SK-N-SH (cell line): ENCODE measurements at places on chromosomes 5 and 9.
A peak's percentile ranks its signal among the peaks of the same experiment; 100 is the strongest.

- no peak overlapping the region for H3K4me3 ChIP-seq
- H3K36me3 ChIP-seq, result no peaks in the 10 kb centered on the region
- DNase-seq, result no peak
- no peaks in the 10 kb centered on the region; the same call in 1 of the 2 replicates for H3K4me1 ChIP-seq
- H3K27ac ChIP-seq, result no peak overlapping the region
- H3K27me3 ChIP-seq, result peaks cover 12% of the 10 kb centered on the region; the same call in 1 of the 2 replicates
These were observed 62.2 kb downstream of the BOD1 start for GRCh38 chr5:173554038-173554955.

DNA sequence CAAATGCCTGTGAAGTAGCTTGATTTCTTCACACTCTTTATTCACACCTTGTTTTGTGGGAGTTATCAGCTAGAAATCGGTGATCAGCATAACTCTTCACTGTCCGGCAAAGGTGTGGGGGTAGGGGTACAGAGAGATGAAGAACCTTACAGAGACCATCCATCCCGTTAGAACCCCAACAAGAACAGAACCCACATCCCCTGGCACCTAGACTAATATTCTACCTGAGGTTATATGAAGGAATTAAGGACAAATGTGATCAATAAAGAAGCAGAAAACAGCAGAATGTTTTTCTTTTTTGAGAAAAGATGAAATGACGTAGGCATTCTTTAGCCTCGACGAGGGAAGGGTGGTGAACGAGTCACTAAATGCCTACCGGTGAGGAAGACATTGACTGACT, 44.7 kb downstream of the FANCC start:
- H3K4me1 ChIP-seq, result peaks cover 16% of the 10 kb centered on the region
- H3K27me3 ChIP-seq, result no peaks in the 10 kb centered on the region
- no peak for DNase-seq

DNA sequence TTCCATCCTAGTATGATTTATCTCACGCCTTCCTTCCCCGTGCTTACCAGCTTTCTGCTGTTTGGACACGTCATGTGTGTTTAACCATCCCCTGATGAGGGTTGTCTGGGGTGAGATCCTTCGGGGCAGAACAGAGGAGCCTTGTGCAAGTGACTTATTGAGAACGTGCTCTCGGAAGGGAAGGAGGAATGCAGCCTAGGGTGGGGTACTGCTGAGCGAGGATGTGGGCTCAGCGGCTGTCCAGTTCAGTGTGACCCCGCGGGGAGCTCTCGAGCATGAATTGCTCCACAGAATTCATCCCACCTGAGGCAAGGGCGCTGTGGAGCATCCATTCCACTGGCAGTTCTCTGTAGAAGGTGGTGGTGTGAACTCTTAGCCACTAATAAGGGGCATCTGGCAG, 4.0 kb downstream of the MYOZ3 start:
- H3K27ac ChIP-seq, result no peak overlapping the region
- no peak overlapping the region for H3K4me3 ChIP-seq
- H3K27me3 ChIP-seq, result no peaks in the 10 kb centered on the region
- no peak for DNase-seq

- H3K4me3 ChIP-seq, result no peak overlapping the region
- no peak overlapping the region for H3K27ac ChIP-seq
- peaks cover 4% of the 10 kb centered on the region for H3K36me3 ChIP-seq
- no peak for DNase-seq
These were observed 116.6 kb upstream of the DPYSL3 start for GRCh38 chr5:147626464-147626863.

DNA sequence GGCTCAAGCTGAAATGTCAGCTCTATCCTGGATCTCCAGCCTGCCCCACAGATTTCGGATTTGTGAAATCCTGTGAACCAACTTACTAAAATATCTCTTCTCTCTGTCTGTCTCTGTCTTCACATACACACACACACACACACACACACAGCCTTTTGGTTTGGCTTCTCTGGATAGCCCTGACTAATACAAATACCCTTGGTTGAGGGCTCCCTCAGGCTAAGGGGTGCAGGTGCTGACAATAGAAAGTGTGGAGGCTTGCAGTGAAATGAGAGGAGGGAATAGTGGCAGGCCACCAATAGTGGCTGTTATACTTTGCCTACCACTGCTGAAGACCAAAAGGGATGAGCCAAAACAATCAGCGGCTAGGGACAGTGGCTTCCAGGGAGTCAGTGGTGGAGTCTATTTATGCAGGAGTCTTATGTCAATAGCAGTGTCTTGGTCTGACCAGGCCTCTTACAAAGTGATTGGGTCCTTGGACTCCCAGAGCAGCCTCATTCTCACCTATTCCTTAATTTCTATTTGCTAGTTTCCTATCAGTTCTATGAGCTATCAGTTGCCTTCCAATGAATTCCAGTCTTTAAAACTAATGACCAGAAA, 93.2 kb upstream of the GAS1 start:
- H3K4me3 ChIP-seq, result no peak overlapping the region
- peak overlapping the region; percentile 28; the same call in 1 of the 2 replicates for H3K27ac ChIP-seq
- H3K27me3 ChIP-seq, result no peaks in the 10 kb centered on the region
- no peaks in the 10 kb centered on the region for H3K36me3 ChIP-seq

GRCh38 chr5:145949474-145949873, 13.1 kb downstream of the SH3RF2 start:
- H3K27me3 ChIP-seq, result no peaks in the 10 kb centered on the region
- H3K27ac ChIP-seq, result no peak overlapping the region
- H3K4me1 ChIP-seq, result peaks cover 3% of the 10 kb centered on the region; the same call in 1 of the 2 replicates
- no peak for DNase-seq

- H3K4me3 ChIP-seq, result no peak overlapping the region
- H3K36me3 ChIP-seq, result no peaks in the 10 kb centered on the region
- no peaks in the 10 kb centered on the region for H3K4me1 ChIP-seq
- no peak overlapping the region for H3K27ac ChIP-seq
- H3K27me3 ChIP-seq, result no peaks in the 10 kb centered on the region
These were observed 12.1 kb downstream of the SEMA5A start for GRCh38 chr5:9533562-9534364.

- DNase-seq, result peak; percentile 81
- H3K4me1 ChIP-seq, result peaks cover 3% of the 10 kb centered on the region
- H3K27me3 ChIP-seq, result no peaks in the 10 kb centered on the region
These were observed 448 bp upstream of the GPRIN1 start for GRCh38 chr5:176610435-176610773.

GRCh38 chr5:81717226-81717625, 33.7 kb downstream of the SSBP2 start:
- no peaks in the 10 kb centered on the region for H3K36me3 ChIP-seq
- no peak for DNase-seq
- no peak overlapping the region for H3K27ac ChIP-seq

DNA sequence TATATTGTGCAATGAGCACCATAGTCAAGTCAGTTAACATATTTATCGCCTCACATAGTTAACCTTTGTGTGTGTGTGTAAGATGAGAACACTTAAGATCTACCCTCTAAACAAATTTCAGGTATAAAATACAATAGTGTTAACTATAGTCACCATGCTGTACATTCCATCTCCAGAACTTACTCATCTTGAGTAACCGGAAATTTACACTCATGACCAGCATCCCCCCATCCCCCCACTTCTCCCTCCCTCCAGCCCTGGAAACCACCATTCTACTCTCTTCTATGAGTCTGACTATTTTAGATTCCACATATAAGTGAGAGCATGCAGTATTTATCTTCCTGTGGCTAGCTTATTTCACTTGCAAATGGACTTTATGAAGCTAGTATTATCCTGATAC, 40.3 kb downstream of the ZNF354A start:
- H3K4me3 ChIP-seq, result no peak overlapping the region
- no peaks in the 10 kb centered on the region for H3K36me3 ChIP-seq
- H3K4me1 ChIP-seq, result no peaks in the 10 kb centered on the region
- DNase-seq, result no peak
- H3K27ac ChIP-seq, result no peak overlapping the region
- H3K27me3 ChIP-seq, result no peaks in the 10 kb centered on the region

DNA sequence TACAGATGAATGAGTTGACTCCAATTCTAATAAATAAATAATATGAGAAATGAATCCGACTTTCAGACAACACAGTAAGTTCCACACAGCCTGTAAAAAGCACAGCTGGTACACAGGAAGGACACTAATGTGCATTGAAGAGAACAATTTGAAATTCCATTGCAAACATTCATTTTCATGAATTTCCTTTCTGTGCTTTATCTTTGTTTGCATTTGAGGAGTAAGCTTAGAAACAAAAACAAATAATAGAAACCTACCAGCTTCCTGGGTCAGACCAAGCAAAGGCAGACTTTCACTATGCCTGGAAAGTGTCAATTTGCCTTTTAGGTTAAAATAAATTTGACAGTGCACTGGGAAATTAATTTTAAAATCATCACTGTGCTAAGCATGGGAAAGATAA, 143.8 kb upstream of the VLDLR start:
- H3K36me3 ChIP-seq, result no peaks in the 10 kb centered on the region
- no peaks in the 10 kb centered on the region for H3K27me3 ChIP-seq
- H3K4me1 ChIP-seq, result no peaks in the 10 kb centered on the region

GRCh38 chr5:97919719-97920118, 736.7 kb upstream of the RIOK2 start:
- no peaks in the 10 kb centered on the region for H3K27me3 ChIP-seq
- no peak overlapping the region for H3K27ac ChIP-seq
- DNase-seq, result no peak
- peaks cover 4% of the 10 kb centered on the region for H3K36me3 ChIP-seq

DNA sequence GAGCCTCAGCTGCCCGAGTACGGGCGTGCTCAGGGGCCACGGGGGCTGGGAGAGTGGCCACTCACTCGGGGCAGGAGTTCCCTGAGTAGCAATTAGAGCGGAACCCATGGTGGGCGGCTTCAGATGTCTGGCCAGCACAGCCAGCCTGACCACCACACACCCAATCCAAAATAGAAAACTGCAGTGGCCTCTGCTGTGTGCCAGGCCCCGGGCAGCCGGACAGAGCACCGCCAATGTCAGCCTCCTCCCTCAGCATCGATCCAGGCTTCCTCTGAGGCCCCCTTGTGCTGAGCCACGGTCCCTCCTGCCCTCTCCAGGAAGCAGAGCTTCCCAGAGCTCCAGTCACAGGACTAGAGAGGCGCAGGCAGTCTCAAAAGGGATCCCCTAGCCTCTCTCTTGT, 2.7 kb downstream of the ADAMTS2 start:
- no peaks in the 10 kb centered on the region for H3K27me3 ChIP-seq
- peaks cover 64% of the 10 kb centered on the region; the same call in 1 of the 2 replicates for H3K4me1 ChIP-seq
- peak; percentile 78 for DNase-seq

- H3K4me1 ChIP-seq, result peaks cover 11% of the 10 kb centered on the region
- H3K36me3 ChIP-seq, result peaks cover 74% of the 10 kb centered on the region
- no peak overlapping the region for H3K4me3 ChIP-seq
- H3K27me3 ChIP-seq, result no peaks in the 10 kb centered on the region
These were observed 22.0 kb downstream of the OTULIN start for GRCh38 chr5:14686517-14686916.

DNA sequence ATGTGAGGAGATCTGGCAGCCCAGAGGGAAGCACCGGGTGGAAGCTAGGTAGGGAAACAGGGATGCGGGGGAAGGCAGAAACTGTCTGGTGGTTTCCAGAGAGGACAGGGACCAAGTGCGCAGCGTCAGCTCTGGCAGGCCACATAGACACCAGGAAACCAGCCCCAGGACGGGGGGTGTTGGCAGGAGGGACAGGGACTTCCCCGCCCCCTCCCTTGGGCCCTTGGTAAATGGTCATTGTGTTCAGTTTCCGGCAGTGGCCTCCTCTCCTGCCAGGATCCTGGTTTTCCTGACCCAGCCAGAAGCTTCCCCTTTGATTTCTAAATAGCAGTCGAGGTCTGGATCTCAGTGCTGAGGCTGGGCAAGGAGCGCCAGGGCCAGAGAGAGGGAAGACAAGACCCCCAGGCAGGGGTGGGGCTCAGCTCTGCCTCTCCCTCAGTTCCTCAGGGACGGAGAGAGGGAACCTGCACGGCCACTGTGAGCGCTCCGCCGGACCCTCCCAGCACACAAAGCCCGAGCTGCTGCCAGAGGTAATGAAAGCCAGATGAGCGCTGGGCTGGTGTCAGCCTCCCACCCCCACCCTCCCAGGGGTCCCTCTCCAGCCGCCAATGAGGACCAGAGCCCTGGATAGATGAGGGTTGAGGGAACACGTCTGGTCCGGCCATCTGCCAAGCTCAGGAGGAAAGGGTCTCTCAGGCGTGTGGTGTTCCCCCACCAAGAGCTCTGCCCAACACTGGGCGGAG, 1.8 kb downstream of the RALGDS start:
- H3K27me3 ChIP-seq, result no peaks in the 10 kb centered on the region
- H3K4me1 ChIP-seq, result peaks cover 79% of the 10 kb centered on the region
- peak overlapping the region; percentile 99 for H3K27ac ChIP-seq
- H3K36me3 ChIP-seq, result peaks cover 5% of the 10 kb centered on the region; the same call in 1 of the 2 replicates
- DNase-seq, result peak; percentile 90
- H3K4me3 ChIP-seq, result peak overlapping the region; percentile 71

GRCh38 chr5:170597109-170597751, 93.4 kb downstream of the KCNIP1 start:
- no peaks in the 10 kb centered on the region for H3K27me3 ChIP-seq
- H3K36me3 ChIP-seq, result no peaks in the 10 kb centered on the region
- H3K4me1 ChIP-seq, result peaks cover 14% of the 10 kb centered on the region; the same call in 1 of the 2 replicates
- peak overlapping the region; percentile 86 for H3K27ac ChIP-seq
- H3K4me3 ChIP-seq, result peak overlapping the region; percentile 52

DNA sequence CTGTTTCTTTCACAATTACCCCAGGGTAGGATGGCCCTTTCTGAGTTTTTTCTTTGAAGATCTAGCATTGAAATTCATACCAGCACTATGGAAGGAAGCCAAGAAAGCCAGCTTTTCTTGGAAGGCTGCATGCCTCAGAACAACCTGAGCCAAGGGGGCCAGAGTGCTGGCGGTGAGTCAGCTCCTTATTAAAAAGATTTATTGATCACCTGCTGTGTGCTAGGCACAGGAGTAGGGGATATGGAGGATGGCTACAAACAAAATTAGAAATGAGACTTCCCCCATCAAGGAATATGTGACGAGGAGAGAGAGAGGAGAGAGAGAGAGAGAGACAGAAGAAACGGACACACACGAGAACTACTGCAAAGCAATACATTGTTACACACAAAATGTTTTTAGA, 184.6 kb upstream of the PUM3 start:
- H3K27me3 ChIP-seq, result no peaks in the 10 kb centered on the region
- H3K4me3 ChIP-seq, result no peak overlapping the region
- no peaks in the 10 kb centered on the region for H3K4me1 ChIP-seq
- DNase-seq, result no peak

DNA sequence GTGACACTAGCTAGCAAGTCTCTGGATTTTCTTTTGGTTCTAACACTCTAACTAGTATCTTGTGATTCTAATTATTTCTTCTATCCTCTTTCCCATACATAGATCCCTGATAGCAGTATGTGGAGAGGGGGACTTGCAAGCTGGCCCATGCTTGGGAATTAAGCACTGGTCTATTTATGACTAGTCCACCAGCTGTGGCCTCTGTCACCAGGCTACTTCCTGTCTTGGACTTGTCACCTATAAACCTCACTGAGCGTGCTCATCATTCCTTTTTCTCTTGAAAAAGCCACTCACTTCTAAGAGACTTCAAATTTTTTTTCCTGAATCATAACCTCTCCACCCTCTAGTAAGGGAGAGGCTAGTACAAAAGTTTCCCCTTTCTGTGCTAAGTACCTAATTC, 32.3 kb upstream of the MAMDC2 start:
- no peaks in the 10 kb centered on the region for H3K27me3 ChIP-seq
- H3K4me3 ChIP-seq, result no peak overlapping the region
- no peaks in the 10 kb centered on the region for H3K36me3 ChIP-seq
- 0 out of 2 replicates have a peak, but pooled peaks cover 4% of the 10 kb centered on the region for H3K4me1 ChIP-seq
